ENCODE measurements at places on chromosomes 5 and 9. TPM values are rescaled to one million over a fixed set of nuclear protein-coding genes. Genes with fewer than 3 reads are reported as not detected.

HMCN2 gene
- total RNA-seq: 0.02 TPM

ENTPD2 gene
- 0.12 TPM for total RNA-seq

IL13 gene
- total RNA-seq: not detected

C1QTNF2 gene
- 2.8 TPM for total RNA-seq

PRUNE2 gene
- total RNA-seq: 0.35 TPM

ZNF883 gene
- total RNA-seq: 4.3 TPM

DNA sequence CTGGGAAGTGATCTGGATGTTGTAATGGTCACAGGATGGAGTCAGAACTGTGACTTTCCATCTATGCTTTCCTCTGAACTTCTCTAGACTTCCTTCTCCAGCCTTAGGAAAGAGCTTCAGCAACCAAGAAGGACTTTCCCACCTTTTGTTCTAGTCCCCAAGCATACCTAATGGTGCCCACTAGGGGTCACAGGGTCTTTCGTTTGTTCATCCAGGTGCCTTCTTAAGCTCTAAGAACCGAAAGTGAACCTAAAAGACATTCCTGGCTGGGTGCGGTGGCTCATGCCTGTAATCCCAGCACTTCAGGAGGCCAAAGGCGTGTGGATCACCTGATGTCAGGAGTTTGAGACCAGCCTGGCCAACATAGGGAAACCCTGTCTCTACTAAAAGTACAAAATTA is 1.8 kb upstream of the WNT8A start:
- peaks cover 5% of the 10 kb centered on the region for H3K27me3 ChIP-seq
- DNase-seq: no peak
- no peaks in the 10 kb centered on the region for H3K4me1 ChIP-seq
- no peak overlapping the region for H3K27ac ChIP-seq
- H3K4me3 ChIP-seq: no peak overlapping the region

DNA sequence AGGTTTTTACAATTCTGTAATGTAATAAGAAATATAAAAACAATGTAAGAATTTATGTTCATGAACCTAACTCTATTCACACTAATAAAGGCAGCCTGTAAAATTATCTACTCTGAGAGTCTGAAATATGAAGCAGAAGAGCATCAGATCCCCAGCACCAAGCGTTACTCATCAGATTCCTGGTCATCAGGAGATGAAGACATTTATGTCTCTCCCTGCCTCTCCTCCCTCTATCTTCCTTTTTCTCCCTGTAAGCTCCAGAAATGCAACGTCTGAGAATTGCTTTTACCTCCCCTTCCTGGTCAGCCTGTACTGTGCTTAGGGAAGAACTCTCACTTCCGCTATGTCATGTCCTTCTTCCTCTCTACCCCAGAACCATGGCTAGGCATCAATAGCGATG is 114.4 kb upstream of the SLIT3 start:
- no peaks in the 10 kb centered on the region for H3K36me3 ChIP-seq
- no peak for DNase-seq
- no peak overlapping the region for H3K27ac ChIP-seq
- H3K4me1 ChIP-seq: peaks cover 64% of the 10 kb centered on the region

- no peaks in the 10 kb centered on the region for H3K27me3 ChIP-seq
- H3K4me3 ChIP-seq: peak overlapping the region; percentile 94
- peaks cover 45% of the 10 kb centered on the region for H3K4me1 ChIP-seq
- no peak for DNase-seq
- H3K36me3 ChIP-seq: peaks cover 5% of the 10 kb centered on the region
These were observed 2.0 kb downstream of the PIK3R1 start for GRCh38 chr5:68217528-68217927.

DNA sequence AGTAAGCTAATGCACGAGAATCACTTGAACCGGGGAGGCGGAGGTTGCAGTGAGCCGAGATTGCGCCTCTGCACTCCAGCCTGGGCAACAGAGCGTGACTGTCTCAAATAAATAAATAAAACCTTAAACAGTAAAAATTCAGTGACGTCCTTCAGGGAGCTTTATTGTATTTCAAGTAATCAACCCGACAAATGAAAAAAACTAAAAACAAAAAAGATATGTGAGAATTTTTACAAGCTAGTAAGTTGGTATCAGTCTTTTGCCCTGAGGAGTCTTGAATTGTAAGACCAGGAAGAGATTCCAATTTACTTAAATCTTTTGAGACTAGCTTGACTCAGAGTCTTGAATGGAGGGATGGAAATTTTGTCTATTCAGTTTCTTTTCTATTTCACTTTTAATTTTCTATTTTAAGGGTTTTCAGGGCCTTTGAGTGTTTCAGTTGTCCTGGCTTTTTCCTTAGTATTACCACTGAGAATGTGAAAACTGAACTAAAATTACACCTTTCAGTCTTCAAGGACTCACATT is 126.0 kb upstream of the DHFR start:
- H3K36me3 ChIP-seq: peaks cover 13% of the 10 kb centered on the region
- H3K4me1 ChIP-seq: peaks cover 13% of the 10 kb centered on the region
- H3K27ac ChIP-seq: no peak overlapping the region
- DNase-seq: no peak
- H3K4me3 ChIP-seq: no peak overlapping the region
- no peaks in the 10 kb centered on the region for H3K27me3 ChIP-seq
